ENCODE measurements at places on chromosomes 3 and 15. TPM values are rescaled to one million over a fixed set of nuclear protein-coding genes. Genes with fewer than 3 reads are reported as not detected.

The MYO5C gene
- total RNA-seq, result 22.4 TPM

The SKOR1 gene
- total RNA-seq, result 0.13 TPM

The CIDEC gene
- total RNA-seq, result not detected

The IL17RC gene
- 9.1 TPM for total RNA-seq

The SH2D7 gene
- not detected for total RNA-seq

The LRRC31 gene
- total RNA-seq, result not detected

The ACAP2 gene
- 31.2 TPM for total RNA-seq

The MYZAP gene
- 0.72 TPM for total RNA-seq

The GOLGA8B gene
- 37.1 TPM for total RNA-seq

The SCN11A gene
- 0.17 TPM for total RNA-seq

The PIF1 gene
- total RNA-seq, result 64.0 TPM

The ZNF662 gene
- total RNA-seq, result not detected

The CACNA1D gene
- total RNA-seq, result 1.9 TPM

The CDHR4 gene
- not detected for total RNA-seq

The SPINT1 gene
- total RNA-seq, result 129 TPM

The TPM1 gene
- 748 TPM for total RNA-seq

The RAB27A gene
- 6.8 TPM for total RNA-seq

The CTSH gene
- total RNA-seq, result 15.5 TPM

The ZIC4 gene
- total RNA-seq, result not detected

The CHRD gene
- total RNA-seq, result 1.9 TPM

The DNAJC19 gene
- total RNA-seq, result 79.9 TPM

The PLCB2 gene
- 7.4 TPM for total RNA-seq

The SERPINI2 gene
- total RNA-seq, result not detected

The STAG1 gene
- total RNA-seq, result 31.2 TPM

The DPPA2 gene
- total RNA-seq, result 3.1 TPM

The HRG gene
- total RNA-seq, result not detected

The AMT gene
- 38.8 TPM for total RNA-seq

The EOMES gene
- total RNA-seq, result 1.7 TPM

The PLA2G4E gene
- not detected for total RNA-seq
